ENCODE measurements at places on chromosomes 2 and 18. TPM values are rescaled to one million over a fixed set of nuclear protein-coding genes. Genes with fewer than 3 reads are reported as not detected.
A peak's percentile ranks its signal among the peaks of the same experiment; 100 is the strongest.

MC5R gene
- not detected for total RNA-seq

TSPYL6 gene
- 0.60 TPM for total RNA-seq

MROH2A gene
- 2.6 TPM for total RNA-seq

RPRM gene
- not detected for total RNA-seq

RNF144A gene
- 0.07 TPM for total RNA-seq

MAPK4 gene
- total RNA-seq, result not detected

MRPL30 gene
- total RNA-seq, result 47.1 TPM

ERICH2 gene
- not detected for total RNA-seq

DNA sequence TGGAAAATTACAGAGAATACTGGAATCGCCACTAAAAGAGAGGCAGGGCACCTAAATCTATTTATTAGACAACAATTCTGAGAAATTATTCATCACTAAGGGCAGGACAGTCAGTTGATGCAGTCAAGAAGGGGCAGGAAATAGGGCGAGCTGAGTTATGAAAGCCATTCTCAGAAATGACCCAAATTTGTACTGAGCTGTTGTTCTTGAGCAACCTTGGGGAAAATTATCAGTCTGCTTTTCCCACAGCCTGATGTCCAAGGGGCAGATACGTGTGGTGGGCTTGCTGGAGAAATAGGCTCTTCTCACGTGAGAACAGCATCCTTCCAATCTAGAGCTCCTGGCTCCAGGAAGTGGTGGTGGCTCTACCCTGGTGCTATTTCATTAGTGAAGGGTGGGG is 38.6 kb downstream of the STON1 start:
- H3K27ac ChIP-seq, result no peak overlapping the region
- no peaks in the 10 kb centered on the region for H3K36me3 ChIP-seq
- no peak overlapping the region for H3K4me3 ChIP-seq
- no peaks in the 10 kb centered on the region for H3K27me3 ChIP-seq
- DNase-seq, result no peak
- H3K4me1 ChIP-seq, result no peaks in the 10 kb centered on the region

DNA sequence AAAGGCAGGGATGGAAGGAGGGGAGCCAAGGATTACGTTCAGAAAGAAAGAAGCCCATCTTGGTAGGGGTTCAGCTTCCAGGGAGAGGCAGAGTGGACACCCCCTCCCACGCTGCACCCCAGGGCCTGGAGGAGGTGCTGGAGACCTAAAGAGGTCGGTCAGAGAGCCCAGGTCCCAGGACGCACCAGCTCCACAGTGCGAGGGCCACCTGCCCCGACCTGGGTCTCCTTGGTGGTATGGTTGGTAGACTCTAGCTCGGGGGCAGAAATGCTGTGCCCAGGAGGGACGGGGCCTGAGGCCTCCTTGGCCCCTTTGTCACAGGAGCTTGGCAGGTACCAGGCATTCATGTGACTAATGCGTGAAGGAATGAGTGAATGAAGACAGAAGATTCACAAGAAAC is 87.1 kb upstream of the RAB6C start:
- no peak overlapping the region for H3K27ac ChIP-seq
- H3K4me3 ChIP-seq, result no peak overlapping the region
- no peaks in the 10 kb centered on the region for H3K27me3 ChIP-seq

DNA sequence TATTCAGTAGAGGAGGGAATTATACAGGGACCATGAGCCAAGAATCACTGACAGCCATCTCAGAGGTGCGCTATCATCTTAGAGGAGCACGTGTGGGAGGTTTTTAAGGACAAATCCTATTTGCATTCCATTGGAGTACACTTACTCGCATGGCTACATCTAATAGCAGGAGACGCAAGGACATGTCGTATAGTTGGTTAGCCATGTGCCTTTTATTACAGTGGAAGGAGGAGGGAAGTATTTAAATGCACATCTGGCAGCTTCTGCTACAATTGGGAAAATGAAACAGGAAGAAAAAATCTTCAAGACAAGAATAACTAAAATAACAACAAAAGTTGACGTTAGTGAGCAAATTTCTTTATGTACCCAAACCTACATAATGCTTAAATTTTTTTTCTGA is 86.5 kb upstream of the UGP2 start:
- no peak overlapping the region for H3K4me3 ChIP-seq
- H3K36me3 ChIP-seq, result no peaks in the 10 kb centered on the region
- no peak overlapping the region for H3K27ac ChIP-seq
- no peaks in the 10 kb centered on the region for H3K27me3 ChIP-seq

DNA sequence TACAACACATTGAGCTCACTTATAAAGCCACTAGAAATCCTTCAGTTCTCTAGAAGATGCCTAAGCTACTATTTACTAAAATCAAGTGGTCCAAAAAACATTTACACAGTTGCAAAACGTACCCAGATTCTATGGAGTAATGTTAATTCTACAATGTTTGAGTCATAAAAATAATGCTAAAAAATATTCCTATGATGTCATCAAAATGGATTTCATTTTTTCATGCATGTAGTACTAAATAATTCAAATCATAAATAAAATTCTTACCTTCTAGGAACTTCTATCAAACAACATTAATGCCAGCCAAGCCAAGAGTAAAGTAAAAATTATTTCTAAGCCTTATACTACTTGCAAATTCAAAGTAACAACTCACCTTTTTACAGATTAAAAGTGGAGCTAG is 168.9 kb upstream of the EPC2 start:
- no peaks in the 10 kb centered on the region for H3K36me3 ChIP-seq
- no peaks in the 10 kb centered on the region for H3K27me3 ChIP-seq
- H3K4me3 ChIP-seq, result no peak overlapping the region
- H3K4me1 ChIP-seq, result no peaks in the 10 kb centered on the region
- DNase-seq, result no peak
- H3K27ac ChIP-seq, result no peak overlapping the region

- H3K4me3 ChIP-seq, result no peak overlapping the region
- 0 out of 2 replicates have a peak, but pooled peaks cover 6% of the 10 kb centered on the region for H3K27me3 ChIP-seq
- H3K27ac ChIP-seq, result no peak overlapping the region
- no peaks in the 10 kb centered on the region for H3K4me1 ChIP-seq
- H3K36me3 ChIP-seq, result no peaks in the 10 kb centered on the region
These were observed 67.7 kb upstream of the GLI2 start for GRCh38 chr2:120667981-120668380.

- H3K4me3 ChIP-seq, result no peak overlapping the region
- no peaks in the 10 kb centered on the region for H3K27me3 ChIP-seq
- no peak for DNase-seq
- H3K36me3 ChIP-seq, result no peaks in the 10 kb centered on the region
- H3K4me1 ChIP-seq, result no peaks in the 10 kb centered on the region
- no peak overlapping the region for H3K27ac ChIP-seq
These were observed 14.9 kb downstream of the RAB6D start for GRCh38 chr2:131349021-131349420.

DNA sequence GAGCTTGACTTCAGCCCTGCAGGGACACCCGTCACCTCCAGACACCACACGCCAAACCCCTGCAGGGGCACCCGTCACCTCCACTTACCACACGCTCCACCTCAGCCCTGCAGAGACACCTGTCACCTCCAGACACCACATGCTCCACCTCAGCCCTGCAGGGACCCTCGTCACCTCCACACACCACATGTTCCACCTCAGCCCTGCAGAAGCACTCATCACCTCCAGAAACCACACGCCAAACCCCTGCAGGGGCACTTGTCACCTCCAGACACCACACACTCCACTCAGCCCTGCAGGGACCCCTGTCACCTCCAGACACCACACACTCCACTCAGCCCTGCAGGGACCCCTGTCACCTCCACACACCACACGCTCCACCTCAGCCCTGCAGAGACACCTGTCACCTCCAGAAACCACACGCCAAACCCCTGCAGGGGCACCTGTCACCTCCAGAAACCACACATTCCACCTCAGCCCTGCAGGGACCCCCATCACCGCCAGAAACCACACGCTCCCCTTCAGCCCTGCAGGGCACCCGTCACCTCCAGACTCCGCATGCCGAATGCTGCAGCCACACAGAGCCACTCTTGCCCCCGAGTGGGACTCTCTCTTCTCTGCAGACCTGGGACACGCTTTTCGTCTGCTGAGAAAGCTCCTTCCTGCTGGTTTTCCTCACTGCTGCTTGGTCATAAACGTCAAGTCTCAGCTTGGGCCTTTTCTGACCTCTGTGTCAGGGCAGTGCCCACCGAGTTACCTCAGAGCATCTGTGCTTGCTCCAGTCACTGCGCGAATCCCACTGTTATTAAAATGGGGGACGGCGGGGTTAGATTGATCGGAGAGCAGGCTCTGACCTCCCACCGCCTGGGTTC is 77.5 kb upstream of the SALL3 start:
- H3K27ac ChIP-seq, result no peak overlapping the region
- no peaks in the 10 kb centered on the region for H3K36me3 ChIP-seq
- no peak overlapping the region for H3K4me3 ChIP-seq
- H3K27me3 ChIP-seq, result no peaks in the 10 kb centered on the region

DNA sequence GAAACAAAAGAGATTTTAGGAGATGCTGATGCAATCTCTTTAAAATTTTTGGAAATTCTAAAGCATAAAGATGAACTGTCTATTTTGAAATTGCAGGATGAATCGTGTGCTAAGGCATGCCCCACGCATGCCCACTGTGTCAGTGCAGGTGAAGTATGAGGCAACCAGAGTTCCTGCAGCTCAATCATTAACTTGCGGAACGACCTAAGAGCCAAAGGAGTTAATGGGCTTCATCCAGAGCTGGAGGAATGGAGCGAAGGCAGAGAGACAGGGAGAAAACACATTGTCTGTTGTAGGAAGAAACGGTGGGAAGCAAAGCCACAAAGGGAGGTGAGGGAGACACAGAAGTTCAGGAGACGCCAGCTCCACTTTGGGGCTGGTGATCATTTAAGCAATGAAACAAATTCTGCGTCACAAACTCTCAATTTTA is 265.2 kb downstream of the CCDC85A start:
- H3K4me1 ChIP-seq, result no peaks in the 10 kb centered on the region
- no peaks in the 10 kb centered on the region for H3K27me3 ChIP-seq
- H3K27ac ChIP-seq, result no peak overlapping the region
- H3K4me3 ChIP-seq, result no peak overlapping the region
- DNase-seq, result no peak
- H3K36me3 ChIP-seq, result no peaks in the 10 kb centered on the region

DNA sequence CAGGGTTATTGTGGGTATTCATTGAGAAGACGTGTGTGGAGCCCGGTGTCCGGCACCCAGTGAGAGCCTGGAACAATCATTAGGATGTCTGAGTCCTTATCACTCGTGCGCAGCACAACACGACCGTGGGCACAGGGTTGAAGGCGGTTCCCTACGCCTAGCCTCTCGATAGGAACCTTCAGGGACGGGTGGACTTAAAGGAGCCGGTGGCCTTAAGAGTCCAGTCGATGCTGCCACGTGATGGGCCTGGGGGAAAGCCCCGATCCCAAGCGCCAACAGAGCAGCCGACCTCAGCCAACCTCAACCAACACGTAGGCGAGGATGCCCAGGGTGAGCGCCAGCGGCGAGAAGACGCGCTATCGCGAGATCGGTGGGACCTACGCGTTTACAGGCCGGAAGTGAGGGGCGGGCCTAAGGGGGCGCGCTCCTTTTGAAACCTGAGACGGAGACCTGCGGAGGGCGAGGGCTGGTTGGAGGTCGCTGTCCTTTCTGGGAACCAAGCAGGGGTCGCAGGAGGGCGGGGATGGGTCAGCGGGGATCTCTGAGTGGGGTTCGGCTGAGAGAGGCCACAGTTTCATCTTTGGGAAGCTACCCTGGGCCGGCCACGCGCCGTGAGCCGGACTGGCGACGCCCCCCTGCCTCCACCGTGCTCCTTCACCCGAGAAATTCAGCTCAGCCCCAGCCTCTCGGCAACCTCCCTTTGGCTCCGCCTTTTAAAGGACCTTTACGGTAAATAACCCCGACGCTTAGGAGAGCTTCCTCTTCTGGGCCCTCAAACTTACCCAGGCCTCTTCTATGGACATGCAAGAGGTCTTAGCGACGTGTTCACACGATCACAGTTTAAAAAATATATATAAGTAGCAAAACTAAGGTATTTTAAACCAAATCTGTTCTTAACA is 28.3 kb downstream of the WNT10A start:
- H3K4me1 ChIP-seq, result peaks cover 9% of the 10 kb centered on the region
- H3K27ac ChIP-seq, result no peak overlapping the region
- no peaks in the 10 kb centered on the region for H3K36me3 ChIP-seq
- peak overlapping the region; percentile 25 for H3K4me3 ChIP-seq
- peak; percentile 65 for DNase-seq
- no peaks in the 10 kb centered on the region for H3K27me3 ChIP-seq

- no peak overlapping the region for H3K27ac ChIP-seq
- no peak overlapping the region for H3K4me3 ChIP-seq
- no peaks in the 10 kb centered on the region for H3K4me1 ChIP-seq
- H3K27me3 ChIP-seq, result no peaks in the 10 kb centered on the region
- DNase-seq, result no peak
- no peaks in the 10 kb centered on the region for H3K36me3 ChIP-seq
These were observed 28.2 kb upstream of the BIN1 start for GRCh38 chr2:127134833-127135830.

GRCh38 chr18:616380-616995 is 19.7 kb downstream of the CLUL1 start:
- no peak overlapping the region for H3K4me3 ChIP-seq
- peak; percentile 70 for DNase-seq
- H3K36me3 ChIP-seq, result no peaks in the 10 kb centered on the region

DNA sequence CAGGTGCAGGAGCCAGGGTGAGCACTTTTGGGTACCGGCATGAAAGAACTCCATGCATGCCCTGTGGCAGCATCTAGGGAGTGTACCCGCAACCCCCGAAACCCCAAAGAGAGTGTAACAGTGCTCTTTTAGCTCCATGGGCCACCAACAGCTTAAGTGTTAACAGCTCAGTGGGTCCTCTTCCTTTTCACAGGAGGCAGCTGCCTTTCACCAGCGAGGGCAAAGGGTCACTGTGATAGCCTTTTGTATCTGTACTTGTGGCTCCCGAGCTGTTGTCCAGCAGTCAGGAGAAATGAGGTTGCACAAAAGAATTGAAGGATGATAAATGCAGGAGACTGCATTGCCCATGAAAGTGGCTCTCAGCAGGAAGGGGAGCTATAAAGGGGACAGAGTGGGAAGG is 1166.3 kb upstream of the ACVR2A start:
- no peaks in the 10 kb centered on the region for H3K27me3 ChIP-seq
- no peaks in the 10 kb centered on the region for H3K36me3 ChIP-seq
- no peaks in the 10 kb centered on the region for H3K4me1 ChIP-seq
- no peak overlapping the region for H3K4me3 ChIP-seq
- no peak overlapping the region for H3K27ac ChIP-seq

DNA sequence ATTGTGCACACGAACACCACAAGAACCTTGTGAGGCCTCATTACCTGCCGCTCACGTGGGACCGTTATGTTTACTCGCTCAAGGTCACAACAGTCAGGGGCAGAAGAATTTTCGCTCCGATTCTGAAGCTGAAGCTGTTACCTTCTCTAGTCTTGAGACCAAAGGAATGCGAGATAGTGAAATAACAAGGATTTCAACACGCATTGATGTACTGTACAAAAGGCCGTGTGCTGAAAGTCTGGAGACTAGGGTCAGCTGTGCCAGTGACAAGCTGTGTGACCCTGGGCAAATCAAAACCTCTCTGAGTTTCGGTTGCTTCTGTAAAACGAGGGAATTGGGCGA is 583 bp downstream of the NEMP2 start:
- H3K4me3 ChIP-seq, result peak overlapping the region; percentile 77
- H3K27ac ChIP-seq, result peak overlapping the region; percentile 81
- peaks cover 8% of the 10 kb centered on the region for H3K36me3 ChIP-seq
- DNase-seq, result peak; percentile 80
- no peaks in the 10 kb centered on the region for H3K27me3 ChIP-seq
- H3K4me1 ChIP-seq, result peaks cover 63% of the 10 kb centered on the region

Measured in Karpas-422 (cell line).